ENCODE measurements at places on chromosomes 1 and 21.

DNA sequence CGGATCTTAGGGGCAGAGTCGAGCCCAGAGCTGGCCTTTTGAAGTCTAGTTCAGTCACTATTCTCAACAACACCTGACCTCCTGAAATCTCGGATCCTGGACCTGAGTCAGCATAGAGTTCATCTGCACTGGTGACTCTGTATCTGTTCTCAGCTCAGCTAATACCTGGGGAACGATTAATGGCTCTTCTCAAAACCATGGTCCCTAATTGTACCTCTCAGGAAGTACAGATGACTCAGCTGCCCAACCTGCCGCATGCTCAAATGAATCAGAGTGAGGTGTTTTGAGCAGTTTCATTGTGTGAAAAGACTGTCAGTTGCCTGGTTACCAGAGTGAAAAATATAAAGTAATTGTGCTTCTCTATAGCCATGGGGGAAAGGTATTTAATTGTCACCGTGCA lies 89.2 kb downstream of the SLC35F3 start:
- no peak for DNase-seq

GRCh38 chr1:2314803-2315673 lies 76.3 kb downstream of the MORN1 start:
- peak; percentile 16 for DNase-seq

- DNase-seq: no peak
Measured at GRCh38 chr1:150555198-150555970, 6.2 kb downstream of the ADAMTSL4 start.

DNA sequence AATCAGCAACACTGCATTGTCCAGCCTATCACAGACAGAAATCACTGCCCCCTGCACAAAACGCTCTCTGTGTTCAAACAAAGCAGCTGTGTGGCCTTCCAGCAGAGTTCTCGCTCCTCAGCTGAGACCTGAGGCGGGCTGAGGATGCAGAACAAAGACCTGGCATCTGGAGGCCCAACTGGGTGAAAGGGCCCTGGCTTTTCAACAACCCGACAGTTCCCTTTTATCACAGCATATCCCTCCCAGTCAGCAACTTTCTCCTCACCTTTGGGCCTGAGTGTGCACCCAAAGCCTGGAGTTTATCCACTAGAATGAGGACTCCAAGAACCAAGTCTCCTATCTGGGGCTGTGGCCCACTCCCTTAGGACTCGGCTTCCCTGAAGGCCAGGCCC lies 42.6 kb upstream of the A3GALT2 start:
- no peak for DNase-seq

DNA sequence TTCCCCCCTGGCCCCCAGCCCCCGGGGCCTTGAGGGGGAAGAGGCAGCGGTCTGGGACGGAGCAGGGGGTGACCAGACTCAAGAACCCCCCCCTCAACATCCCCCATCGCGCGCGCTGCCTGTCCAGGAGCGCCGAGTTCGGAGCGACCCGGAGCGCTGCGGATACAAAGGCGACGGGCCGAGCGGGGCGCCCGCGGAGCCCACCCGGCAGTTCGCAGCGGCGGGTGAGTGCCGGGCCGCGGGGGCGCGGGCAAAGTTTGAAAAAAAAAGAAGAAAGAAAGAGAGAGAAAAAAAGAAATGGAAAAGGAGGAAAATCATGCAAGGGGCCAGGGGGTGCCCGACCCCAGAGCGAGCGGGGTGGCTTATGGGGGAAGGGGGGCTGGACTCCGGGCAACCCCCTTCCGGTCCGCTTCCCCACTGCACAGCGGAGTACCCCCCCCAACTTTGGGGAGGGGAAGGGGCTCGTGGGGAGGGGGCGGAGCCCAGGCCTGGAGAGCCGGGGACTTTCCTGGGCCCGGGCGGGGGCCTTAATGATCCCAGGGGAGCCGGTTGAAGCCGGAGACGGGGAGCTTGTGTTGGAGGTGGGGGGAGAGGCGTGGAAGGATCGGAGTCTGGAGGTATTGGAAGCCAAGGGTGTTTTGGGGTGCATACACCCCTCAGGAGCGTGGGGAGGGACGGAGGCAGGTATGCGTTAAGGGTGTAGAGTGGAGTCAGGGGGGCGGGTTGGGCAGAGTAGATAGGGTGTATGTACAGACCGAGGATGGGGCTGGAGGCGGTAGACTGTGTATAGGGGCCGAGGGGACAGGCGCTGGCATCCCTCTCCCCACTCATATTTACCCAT lies 502 bp downstream of the VANGL2 start:
- no peak for DNase-seq

DNA sequence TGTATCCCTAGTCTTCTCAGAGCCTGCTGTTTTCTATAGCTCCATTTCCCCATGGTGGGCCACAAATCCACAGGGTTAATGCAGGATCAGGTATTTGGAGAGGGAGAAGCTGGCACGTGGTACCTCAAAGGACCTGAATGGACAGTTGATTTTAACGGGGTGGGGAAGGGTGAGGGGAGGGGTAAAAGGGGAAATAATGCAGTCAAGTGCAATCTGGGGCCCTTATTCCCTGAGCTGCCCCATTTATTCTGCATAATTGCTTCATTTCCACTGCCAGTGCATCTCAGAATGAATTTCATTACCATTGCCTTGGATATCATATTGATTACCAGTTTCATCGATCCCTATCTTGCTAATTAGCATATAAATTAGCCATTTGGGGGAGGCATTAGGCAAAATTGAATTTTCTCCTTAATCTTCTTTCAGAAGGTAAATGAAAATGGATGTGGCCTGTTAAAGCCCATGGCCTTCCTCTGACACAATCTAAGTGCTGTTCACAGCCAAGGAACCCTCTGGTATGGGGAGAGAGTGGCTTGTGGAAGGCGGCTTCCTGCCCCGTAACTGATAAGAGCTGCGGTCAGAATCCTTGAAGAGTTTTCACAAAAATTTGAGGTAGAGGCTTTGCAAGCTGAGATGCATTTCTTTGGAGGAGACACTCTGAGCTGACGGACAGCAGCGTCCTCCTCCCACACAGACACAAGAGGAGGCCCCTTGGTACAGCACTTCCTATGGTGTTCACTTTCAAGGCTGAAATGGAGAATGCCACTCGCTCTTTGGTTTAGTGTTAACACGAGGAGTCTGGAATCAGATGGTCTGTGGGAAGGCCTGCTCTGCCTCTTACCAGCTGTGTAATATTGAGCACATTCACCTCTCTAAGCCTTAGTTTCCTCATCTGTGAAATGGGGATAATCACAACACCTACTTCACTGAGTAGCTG lies 34.4 kb downstream of the PHC2 start:
- DNase-seq: no peak

DNA sequence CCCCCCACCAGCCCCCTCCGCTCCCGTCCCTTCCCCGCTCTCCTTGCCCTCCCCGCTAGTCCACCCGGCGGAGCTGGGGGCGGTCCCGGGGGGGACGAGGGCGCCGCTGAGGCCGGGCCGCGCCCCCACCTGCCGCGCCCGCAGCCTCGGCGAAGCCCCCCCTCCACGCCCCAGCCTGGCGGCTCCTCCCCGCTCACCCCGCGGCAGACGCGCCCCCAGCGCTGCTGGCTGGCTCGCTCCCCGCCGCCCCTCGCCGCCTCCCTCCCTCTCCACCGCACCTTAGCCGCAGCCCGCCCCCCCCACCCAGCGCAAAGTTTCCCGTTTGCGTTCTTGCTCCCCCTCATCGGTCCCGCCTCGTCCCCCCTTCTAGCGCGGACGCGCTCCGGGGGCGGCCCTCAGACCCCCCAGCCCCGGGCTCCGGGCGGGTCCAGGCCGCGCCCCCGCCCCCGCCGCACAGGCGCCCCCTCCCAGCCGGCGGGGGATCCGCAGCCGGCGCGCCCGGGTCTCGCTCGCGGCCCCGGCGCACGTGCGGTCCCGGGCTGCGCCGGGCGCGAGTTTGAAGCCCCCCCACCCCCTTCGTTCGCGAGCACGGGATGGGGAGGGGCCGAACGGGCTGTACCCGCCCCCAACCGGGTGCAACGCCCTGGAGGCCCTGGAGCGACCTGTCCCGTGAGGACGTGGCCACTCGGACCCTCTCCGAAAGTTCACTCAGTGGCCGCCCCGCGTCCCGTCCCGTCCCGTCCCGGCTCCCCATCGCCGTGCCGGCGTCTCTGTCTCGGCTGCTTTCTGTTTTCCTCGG lies 623 bp downstream of the PTPRF start:
- no peak for DNase-seq

GRCh38 chr21:37208056-37208721 lies 58.9 kb downstream of the VPS26C start:
- DNase-seq: no peak
